ENCODE measurements at places on chromosomes 16 and 17. TPM values are rescaled to one million over a fixed set of nuclear protein-coding genes. Genes with fewer than 3 reads are reported as not detected.

Gene ARL5C
- not detected for polyA plus RNA-seq

Gene MMD
- polyA plus RNA-seq = 25.9 TPM

Gene CLDN9
- polyA plus RNA-seq = 0.04 TPM

Gene ACSM2A
- polyA plus RNA-seq = 0.33 TPM

Gene DNAAF1
- 0.85 TPM for polyA plus RNA-seq

Gene DYNC1LI2
- polyA plus RNA-seq = 74.6 TPM

Gene SPPL2C
- not detected for polyA plus RNA-seq

Gene ZG16
- polyA plus RNA-seq = not detected

Gene FZD2
- 14.7 TPM for polyA plus RNA-seq

Gene NOS2
- 0.14 TPM for polyA plus RNA-seq

Gene ABCA6
- 35.9 TPM for polyA plus RNA-seq

Gene FOXN1
- polyA plus RNA-seq = 0.13 TPM

Gene ABCA5
- polyA plus RNA-seq = 8.1 TPM

Gene SPIRE2
- 6.4 TPM for polyA plus RNA-seq

Gene EMP2
- polyA plus RNA-seq = 41.7 TPM

Gene PIGS
- 64.4 TPM for polyA plus RNA-seq

Gene HSD11B2
- polyA plus RNA-seq = 1.9 TPM

Gene ADAD2
- 0.47 TPM for polyA plus RNA-seq

Gene ABCC11
- polyA plus RNA-seq = 0.18 TPM

Gene TBC1D3H
- 0.33 TPM for polyA plus RNA-seq

Gene TNFRSF13B
- 0.10 TPM for polyA plus RNA-seq

Gene APOH
- 3.3 TPM for polyA plus RNA-seq

Gene ASPA
- 2.8 TPM for polyA plus RNA-seq

Gene TANGO6
- polyA plus RNA-seq = 11.6 TPM

Gene NLRC3
- polyA plus RNA-seq = 0.49 TPM

Gene CSH2
- polyA plus RNA-seq = not detected

Gene HASPIN
- polyA plus RNA-seq = 0.08 TPM

Gene IFI35
- 34.8 TPM for polyA plus RNA-seq

Gene VAMP2
- polyA plus RNA-seq = 81.4 TPM

Gene SLC9A5
- 0.29 TPM for polyA plus RNA-seq

Gene SLFN12L
- 0.30 TPM for polyA plus RNA-seq

Gene RNF222
- polyA plus RNA-seq = not detected

Gene RGS9
- 9.0 TPM for polyA plus RNA-seq

Gene ZNF385C
- polyA plus RNA-seq = 0.65 TPM

Gene SLC47A2
- not detected for polyA plus RNA-seq

Gene KRT12
- polyA plus RNA-seq = not detected

Gene CHTF18
- polyA plus RNA-seq = 16.7 TPM

Gene ATP1B2
- polyA plus RNA-seq = 6.4 TPM

Gene TBKBP1
- polyA plus RNA-seq = 19.1 TPM

Gene KRTAP9-4
- not detected for polyA plus RNA-seq

Gene GPRC5C
- polyA plus RNA-seq = 40.6 TPM

Gene AANAT
- polyA plus RNA-seq = not detected

Gene PPM1E
- 0.25 TPM for polyA plus RNA-seq

Gene USP32
- 18.2 TPM for polyA plus RNA-seq
